ENCODE measurements at places on chromosomes 5 and 9. TPM values are rescaled to one million over a fixed set of nuclear protein-coding genes. Genes with fewer than 3 reads are reported as not detected.

- H3K4me1 ChIP-seq: peaks cover 14% of the 10 kb centered on the region
- no peak overlapping the region for H3K4me3 ChIP-seq
- DNase-seq: no peak
- peak overlapping the region; percentile 78 for H3K27ac ChIP-seq
- peaks cover 2% of the 10 kb centered on the region for H3K36me3 ChIP-seq
These were observed 17.7 kb downstream of the IL31RA start for GRCh38 chr5:55868846-55869245.

DNA sequence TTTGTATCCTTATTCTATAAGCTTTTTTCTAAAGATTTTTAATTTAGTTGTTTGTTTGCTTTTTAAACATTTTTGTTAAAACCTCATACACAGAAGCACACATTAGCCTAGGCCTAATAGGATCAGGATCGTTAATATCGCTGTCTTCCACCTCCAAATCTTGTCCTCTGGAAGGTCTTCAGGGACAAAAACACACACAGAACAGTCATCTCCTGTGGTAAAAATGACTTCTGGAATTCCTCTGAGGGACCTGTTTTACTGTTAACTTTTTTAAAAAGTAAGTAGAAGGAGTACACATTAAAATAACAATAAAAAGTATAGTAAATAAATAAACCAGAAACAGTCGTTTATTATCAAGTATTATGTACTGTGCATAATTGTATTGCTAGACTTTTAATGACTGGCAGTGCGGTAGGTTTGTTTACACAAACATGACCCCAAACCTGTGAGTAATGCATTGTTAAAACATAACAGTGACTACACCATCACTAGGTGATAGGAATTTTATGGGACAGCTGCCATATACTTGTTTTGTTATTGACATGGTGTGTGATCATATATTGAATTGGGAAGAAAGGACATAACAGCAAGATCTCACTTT is 109.6 kb downstream of the ZCCHC7 start:
- no peaks in the 10 kb centered on the region for H3K4me1 ChIP-seq
- H3K4me3 ChIP-seq: no peak overlapping the region
- no peak overlapping the region for H3K27ac ChIP-seq
- DNase-seq: no peak
- H3K36me3 ChIP-seq: peaks cover 6% of the 10 kb centered on the region
- no peaks in the 10 kb centered on the region for H3K27me3 ChIP-seq

DNA sequence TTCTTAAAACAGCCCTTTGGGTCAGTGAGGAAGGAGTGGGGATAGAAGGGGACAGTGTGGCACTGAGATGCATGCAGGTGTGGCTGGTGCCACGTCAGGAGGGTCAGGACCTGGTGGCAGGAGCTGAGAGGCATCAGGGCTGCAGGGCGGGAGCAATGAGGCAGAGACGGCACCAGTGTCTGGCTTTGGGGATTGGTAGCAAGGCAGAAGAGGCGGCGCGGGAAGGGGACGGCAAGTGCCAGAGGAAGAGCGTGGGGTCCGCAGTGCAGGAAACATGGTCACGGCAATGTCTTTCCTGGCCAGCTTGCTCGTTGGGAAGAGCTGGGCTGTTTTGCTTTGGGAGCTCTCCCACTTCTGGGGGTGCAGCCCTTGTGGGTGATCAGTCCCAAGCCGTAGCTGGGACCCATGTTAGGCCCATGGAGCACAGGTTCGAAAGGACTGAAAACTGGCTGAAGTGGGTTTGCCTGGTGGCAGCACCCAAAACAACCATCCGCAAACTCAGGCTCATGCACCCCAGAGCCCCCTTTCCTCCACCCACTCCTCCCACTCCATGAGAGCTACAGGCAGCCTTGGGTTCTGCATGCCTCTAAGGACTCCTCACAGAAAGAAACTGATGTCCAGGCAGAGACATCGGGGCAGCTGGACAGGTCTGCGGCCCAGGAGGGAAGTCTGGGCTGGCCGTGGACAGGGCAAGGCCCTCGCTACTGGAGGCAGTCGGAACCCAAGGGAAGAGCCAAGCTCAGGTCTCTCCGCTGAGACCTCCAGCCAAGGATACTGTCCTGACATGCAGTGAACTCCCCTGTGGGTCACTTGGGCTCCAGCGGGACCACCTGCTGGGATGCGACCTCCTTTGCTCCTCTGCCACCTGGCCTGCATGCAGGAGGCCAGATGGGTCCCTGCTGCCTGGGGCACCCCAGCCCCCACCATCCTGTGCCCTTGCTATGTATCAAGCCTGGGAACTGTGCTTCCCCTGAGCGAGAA is 104.4 kb downstream of the ZNF354C start:
- H3K36me3 ChIP-seq: no peaks in the 10 kb centered on the region
- no peak overlapping the region for H3K4me3 ChIP-seq
- no peaks in the 10 kb centered on the region for H3K4me1 ChIP-seq
- DNase-seq: no peak
- H3K27ac ChIP-seq: no peak overlapping the region

DNA sequence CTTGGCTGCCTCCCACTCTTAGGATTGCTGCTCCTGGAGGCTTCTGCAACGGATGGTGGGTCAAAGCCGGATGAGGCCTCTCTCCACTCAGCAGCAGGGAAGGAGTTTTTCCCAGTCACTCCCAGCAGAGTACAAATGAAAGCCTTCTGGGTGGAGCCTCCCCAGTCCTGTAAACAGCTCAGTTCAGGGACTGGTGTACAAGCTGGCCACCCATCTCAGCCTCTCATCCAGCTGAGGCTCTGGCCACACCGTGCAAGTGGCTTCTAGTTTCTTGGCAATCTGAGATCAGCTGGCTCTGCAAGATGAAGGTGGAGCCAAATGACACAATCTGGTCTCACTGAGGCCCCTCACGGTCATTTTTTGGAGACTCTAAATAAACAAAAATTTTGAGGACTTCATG is 10.0 kb downstream of the GPX3 start:
- H3K4me3 ChIP-seq: no peak overlapping the region
- peaks cover 60% of the 10 kb centered on the region for H3K36me3 ChIP-seq

DNA sequence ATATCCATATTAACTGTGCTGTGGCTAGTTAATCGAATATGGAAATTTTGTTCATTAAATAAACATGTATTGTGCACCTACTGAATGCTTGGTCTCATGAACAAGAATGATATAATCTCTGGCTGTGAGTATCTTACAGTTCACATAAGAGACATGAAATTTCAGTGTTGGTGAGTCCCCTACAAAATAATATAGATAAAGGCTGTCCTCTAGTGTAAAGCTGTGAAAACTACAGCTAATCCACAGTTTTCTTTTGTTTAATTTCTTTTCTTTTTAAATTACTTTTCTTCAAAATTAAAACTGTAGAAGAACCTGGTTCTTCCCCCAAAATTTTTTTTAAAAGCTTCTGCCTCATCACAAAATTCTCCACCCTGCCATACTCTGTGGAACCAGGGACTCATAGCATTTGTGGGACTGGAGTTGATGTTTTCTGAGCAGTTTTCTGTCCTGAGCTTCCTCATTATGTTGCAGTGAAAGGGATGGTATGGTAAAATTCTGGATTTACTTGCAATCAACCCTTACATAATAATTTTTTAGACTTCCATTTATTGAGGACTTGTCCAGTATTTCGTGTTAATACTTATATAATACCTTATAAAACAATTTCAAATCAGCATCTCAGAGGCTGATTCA is 135.0 kb downstream of the STK32A start:
- H3K27ac ChIP-seq: no peak overlapping the region
- H3K4me1 ChIP-seq: no peaks in the 10 kb centered on the region
- peaks cover 1% of the 10 kb centered on the region for H3K27me3 ChIP-seq

- no peak for DNase-seq
- no peak overlapping the region for H3K4me3 ChIP-seq
- no peak overlapping the region for H3K27ac ChIP-seq
- H3K4me1 ChIP-seq: no peaks in the 10 kb centered on the region
- no peaks in the 10 kb centered on the region for H3K36me3 ChIP-seq
These were observed 80.3 kb downstream of the FGF1 start for GRCh38 chr5:142605611-142606010.

- no peak overlapping the region for H3K27ac ChIP-seq
- peaks cover 1% of the 10 kb centered on the region for H3K27me3 ChIP-seq
- no peaks in the 10 kb centered on the region for H3K4me1 ChIP-seq
- no peak for DNase-seq
- no peaks in the 10 kb centered on the region for H3K36me3 ChIP-seq
These were observed 30.0 kb upstream of the RNF130 start for GRCh38 chr5:180101451-180102105.

- peaks cover 55% of the 10 kb centered on the region for H3K36me3 ChIP-seq
- DNase-seq: no peak
- H3K27ac ChIP-seq: peak overlapping the region; percentile 4
- H3K4me1 ChIP-seq: peaks cover 7% of the 10 kb centered on the region
These were observed 34.5 kb downstream of the SLC31A2 start for GRCh38 chr9:113185271-113185670.

- no peaks in the 10 kb centered on the region for H3K36me3 ChIP-seq
- no peak overlapping the region for H3K4me3 ChIP-seq
- DNase-seq: no peak
- H3K27me3 ChIP-seq: no peaks in the 10 kb centered on the region
- no peaks in the 10 kb centered on the region for H3K4me1 ChIP-seq
These were observed 372.3 kb downstream of the CTNND2 start for GRCh38 chr5:11531811-11532555.

DNA sequence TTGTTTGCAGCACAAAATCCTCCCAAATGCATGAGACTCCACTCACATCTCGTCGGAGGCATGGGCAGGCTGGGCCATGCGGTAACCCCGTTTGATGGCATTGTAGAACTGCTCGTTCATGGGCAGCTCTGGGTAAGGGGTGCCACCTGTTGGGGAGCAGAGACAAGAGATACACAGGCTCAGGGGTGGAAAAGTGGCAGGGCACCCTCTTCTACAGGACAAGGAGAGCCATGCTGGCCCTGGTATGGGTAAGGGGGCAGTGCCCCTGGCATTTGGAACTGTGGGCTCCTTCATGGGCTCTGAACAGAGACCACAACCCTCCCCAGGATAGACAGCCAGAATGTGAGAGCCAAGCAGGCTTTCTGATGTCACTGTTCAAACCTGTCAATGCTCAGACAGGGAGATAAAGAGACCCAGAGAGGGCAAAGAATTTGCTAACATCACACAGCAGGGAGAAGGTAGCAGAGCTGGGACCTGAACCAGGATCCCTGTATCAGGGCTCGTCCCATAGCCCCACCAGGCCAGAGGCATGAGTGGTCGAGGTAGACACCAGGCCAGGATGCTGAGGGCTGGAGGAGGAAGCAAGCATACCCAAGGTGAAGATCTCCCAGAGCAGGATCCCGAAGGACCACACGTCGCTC is 33.2 kb upstream of the CSF1R start:
- DNase-seq: no peak
- H3K4me1 ChIP-seq: no peaks in the 10 kb centered on the region
- H3K27ac ChIP-seq: no peak overlapping the region
- no peak overlapping the region for H3K4me3 ChIP-seq
- no peaks in the 10 kb centered on the region for H3K27me3 ChIP-seq
- peaks cover 2% of the 10 kb centered on the region for H3K36me3 ChIP-seq

DNA sequence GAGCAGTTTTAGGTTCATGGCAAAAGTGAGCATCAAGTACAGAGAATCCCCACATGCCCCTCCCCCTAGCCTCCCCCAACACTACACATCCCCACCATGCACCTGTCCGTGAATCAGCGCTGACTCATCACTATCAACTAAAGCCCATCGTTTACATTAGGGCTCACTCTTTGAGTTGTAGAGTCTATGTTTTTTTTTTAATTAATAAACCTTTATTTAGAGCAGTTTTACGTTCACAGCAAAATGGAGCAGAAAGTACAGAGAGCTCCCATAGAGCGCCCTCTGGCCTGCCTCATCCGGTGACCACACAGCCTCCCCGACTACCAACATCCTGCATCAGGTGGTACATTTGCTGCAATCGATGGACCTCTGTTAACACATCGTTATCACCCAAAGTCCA is 47.9 kb upstream of the UNC5A start:
- no peaks in the 10 kb centered on the region for H3K36me3 ChIP-seq
- H3K4me1 ChIP-seq: no peaks in the 10 kb centered on the region
- H3K4me3 ChIP-seq: no peak overlapping the region
- DNase-seq: no peak
- peaks cover 15% of the 10 kb centered on the region for H3K27me3 ChIP-seq

GRCh38 chr9:133484671-133485437 is 6.0 kb upstream of the SLC2A6 start:
- H3K27ac ChIP-seq: no peak overlapping the region
- peaks cover 12% of the 10 kb centered on the region for H3K27me3 ChIP-seq
- H3K4me3 ChIP-seq: no peak overlapping the region
- H3K36me3 ChIP-seq: no peaks in the 10 kb centered on the region
- peaks cover 8% of the 10 kb centered on the region for H3K4me1 ChIP-seq

- peaks cover 38% of the 10 kb centered on the region for H3K27me3 ChIP-seq
- H3K4me3 ChIP-seq: peak overlapping the region; percentile 88
- H3K27ac ChIP-seq: no peak overlapping the region
- H3K4me1 ChIP-seq: peaks cover 39% of the 10 kb centered on the region
- peak; percentile 17 for DNase-seq
- H3K36me3 ChIP-seq: peaks cover 17% of the 10 kb centered on the region
These were observed 1.4 kb downstream of the ZSWIM6 start for GRCh38 chr5:61333321-61333953.

GRCh38 chr5:14681236-14681752 is 16.8 kb downstream of the OTULIN start:
- peaks cover 53% of the 10 kb centered on the region for H3K36me3 ChIP-seq
- H3K4me3 ChIP-seq: no peak overlapping the region
- H3K27ac ChIP-seq: peak overlapping the region; percentile 63
- no peak for DNase-seq

- DNase-seq: no peak
- H3K27me3 ChIP-seq: peaks cover 2% of the 10 kb centered on the region
- no peak overlapping the region for H3K4me3 ChIP-seq
- peaks cover under 1% of the 10 kb centered on the region for H3K36me3 ChIP-seq
- peaks cover 9% of the 10 kb centered on the region for H3K4me1 ChIP-seq
These were observed 7.4 kb upstream of the DCTN4 start for GRCh38 chr5:150766251-150766650.

- peaks cover 60% of the 10 kb centered on the region for H3K4me1 ChIP-seq
- no peaks in the 10 kb centered on the region for H3K27me3 ChIP-seq
- no peak for DNase-seq
- peak overlapping the region; percentile 97 for H3K4me3 ChIP-seq
These were observed 1.4 kb downstream of the GNAQ start for GRCh38 chr9:78030296-78030552.

GRCh38 chr9:85178474-85178873 is 508.9 kb downstream of the NTRK2 start:
- no peak for DNase-seq
- H3K36me3 ChIP-seq: no peaks in the 10 kb centered on the region
- no peaks in the 10 kb centered on the region for H3K4me1 ChIP-seq
- H3K4me3 ChIP-seq: no peak overlapping the region

DNA sequence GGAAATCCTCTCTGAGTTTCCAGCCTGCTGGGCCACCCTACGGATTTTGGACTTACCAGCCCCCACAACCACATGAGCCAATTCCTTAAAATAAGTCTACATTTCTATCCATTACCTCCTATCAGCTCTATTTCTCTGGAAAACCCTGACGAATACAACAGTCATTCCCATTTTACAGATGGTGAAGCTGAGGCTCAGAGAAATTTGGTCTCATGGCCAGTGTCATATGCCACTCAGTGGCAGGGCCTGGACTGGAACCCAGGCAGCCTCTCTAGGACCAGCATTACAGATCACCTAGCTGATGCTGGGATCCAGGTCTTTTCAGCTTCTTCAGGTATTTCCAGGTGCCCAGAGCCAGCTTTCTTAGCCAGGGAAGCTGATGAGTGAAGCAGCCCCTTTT is 45.0 kb upstream of the SH3PXD2B start:
- no peak overlapping the region for H3K27ac ChIP-seq
- peaks cover 7% of the 10 kb centered on the region for H3K27me3 ChIP-seq
- no peaks in the 10 kb centered on the region for H3K36me3 ChIP-seq
- no peak overlapping the region for H3K4me3 ChIP-seq
- DNase-seq: no peak
- no peaks in the 10 kb centered on the region for H3K4me1 ChIP-seq

The OR1J2 gene
- total RNA-seq: not detected

The TXNDC8 gene
- not detected for total RNA-seq

The SPOCK1 gene
- not detected for total RNA-seq

The NOXA1 gene
- 0.49 TPM for total RNA-seq

The PCSK1 gene
- not detected for total RNA-seq

The RPL37 gene
- 1,451 TPM for total RNA-seq

The SNCAIP gene
- total RNA-seq: not detected

The PARP8 gene
- 23.0 TPM for total RNA-seq

Measured in activated T-helper 1 cell treated with anti-CD3 and anti-CD28 coated beads, Interleukin-12 subunit alpha, Interleukin-12 subunit beta, Interleukin-2, Interleukin-4 antibody, amounts not matched to agents 30 ng/mL and 10 ng/mL and 1 ng/mL, durations not matched to agents 14 hours and 24 hours and 36 hours (primary cell).